ENCODE measurements at places on chromosomes 1 and 21.

- DNase-seq, result no peak
Observed at GRCh38 chr1:188426561-188426960, 1597.8 kb downstream of the PLA2G4A start.

GRCh38 chr1:111690306-111690617 is 48.9 kb downstream of the INKA2 start:
- no peak for DNase-seq

- no peak for DNase-seq
Observed at GRCh38 chr1:181992072-181992471, 69.4 kb downstream of the ZNF648 start.

GRCh38 chr1:60071296-60071695 is 2.3 kb downstream of the C1orf87 start:
- DNase-seq, result no peak

- DNase-seq, result no peak
Observed at GRCh38 chr1:212021563-212021962, 13.8 kb downstream of the INTS7 start.

GRCh38 chr1:246794048-246794827 is 70.0 kb downstream of the SCCPDH start:
- DNase-seq, result no peak

- no peak for DNase-seq
Observed at GRCh38 chr21:42384156-42384945, 11.5 kb downstream of the TMPRSS3 start.

DNA sequence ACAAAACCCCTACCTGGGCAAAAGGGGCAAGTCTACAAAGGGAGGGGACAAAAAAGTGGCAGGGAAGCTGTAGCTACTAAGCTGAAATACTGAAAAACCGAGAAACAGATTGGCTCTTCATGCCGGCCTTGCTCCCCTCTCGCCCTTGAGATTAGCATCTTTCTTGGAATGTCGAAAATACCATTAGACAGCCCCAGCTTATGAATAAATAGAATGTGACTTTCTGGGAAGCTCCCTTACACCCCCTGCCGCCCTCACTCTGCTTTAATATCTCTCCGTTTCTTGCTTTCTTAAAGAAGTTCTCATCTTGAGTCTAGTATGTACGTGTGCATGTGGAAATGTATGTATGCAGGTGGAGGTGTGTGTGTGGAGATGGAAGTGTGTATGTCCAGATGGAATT is 14.1 kb downstream of the TRAF3IP3 start:
- DNase-seq, result no peak

- no peak for DNase-seq
Observed at GRCh38 chr21:25280061-25280460, 327.2 kb downstream of the MRPL39 start.

DNA sequence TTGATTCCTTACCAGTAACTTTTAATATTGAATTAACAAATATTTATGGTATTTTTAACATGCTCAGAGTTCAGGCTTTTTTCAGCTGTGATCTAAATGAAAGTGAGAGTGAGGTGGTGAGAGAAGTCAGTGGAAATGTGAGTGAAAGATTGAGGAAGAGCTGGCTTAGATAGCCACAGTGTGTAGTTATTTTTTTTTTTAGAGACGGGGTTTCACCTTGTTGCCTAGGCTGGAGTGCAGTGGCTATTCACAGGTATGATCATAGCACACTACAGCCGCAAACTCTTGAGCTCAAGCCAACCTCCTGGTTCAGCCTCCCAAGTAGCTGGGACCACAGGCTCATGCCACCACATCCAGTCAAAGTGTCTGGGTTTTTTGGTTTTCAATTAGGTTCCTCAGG is 10.9 kb downstream of the RNF11 start:
- no peak for DNase-seq

DNA sequence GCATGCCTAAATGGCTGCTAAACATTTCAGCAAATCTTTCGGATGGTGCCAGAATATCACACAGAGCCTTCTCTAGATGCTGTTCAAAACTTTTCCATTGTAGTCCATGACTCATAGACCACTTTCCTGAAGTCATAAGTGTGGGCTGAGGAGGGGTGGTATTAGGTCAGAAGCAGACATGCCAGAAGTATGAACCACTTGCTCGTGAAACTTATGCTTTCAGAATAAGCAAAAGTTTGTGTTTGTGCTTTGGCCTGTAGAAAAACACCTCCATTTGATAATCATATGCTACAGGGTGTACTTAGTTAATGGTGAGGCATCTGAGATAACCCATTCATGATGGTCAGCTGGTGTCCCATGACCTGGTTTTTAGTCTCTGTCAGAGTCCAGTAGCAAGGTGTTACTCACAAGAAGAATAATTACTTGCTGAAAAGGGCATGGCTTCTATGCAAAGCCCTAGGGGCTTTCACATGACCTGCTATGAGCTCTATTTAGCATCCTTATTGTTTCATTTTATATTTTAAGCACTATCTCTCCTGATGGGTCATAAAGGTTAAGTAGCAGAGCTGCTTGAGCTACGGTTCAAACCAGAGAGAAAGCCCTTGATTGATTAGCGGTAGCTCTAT is 183.1 kb upstream of the IVNS1ABP start:
- no peak for DNase-seq

DNA sequence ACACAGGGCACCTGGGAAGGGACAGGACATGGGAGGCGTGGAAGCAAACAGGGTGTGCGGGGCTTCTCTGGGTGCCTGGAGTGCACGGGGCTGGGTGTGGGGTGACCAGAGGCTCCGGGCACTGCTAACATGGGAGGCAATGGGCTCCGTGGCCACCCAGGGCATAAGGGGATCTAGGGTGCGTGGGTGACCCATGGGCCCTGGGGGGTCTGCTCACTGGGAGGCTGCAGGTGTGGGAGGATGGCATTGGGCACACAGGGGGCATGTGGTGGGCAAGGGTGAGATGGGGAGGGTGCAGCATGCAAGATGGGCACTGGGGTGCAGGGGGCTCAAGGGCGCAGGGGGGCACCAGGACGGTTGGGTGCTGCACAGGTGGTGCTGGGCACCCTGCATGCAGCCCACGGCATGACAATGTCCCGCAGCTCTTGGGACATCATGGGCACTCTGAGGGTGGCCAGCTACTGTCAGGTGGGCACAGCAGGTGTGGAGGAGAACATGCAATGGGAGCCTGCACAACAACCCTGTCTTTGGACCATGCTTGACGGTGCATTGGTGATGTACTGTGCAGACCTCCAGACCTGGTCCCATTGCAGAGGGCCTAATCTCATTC is 15.1 kb downstream of the TRIM11 start:
- no peak for DNase-seq

DNA sequence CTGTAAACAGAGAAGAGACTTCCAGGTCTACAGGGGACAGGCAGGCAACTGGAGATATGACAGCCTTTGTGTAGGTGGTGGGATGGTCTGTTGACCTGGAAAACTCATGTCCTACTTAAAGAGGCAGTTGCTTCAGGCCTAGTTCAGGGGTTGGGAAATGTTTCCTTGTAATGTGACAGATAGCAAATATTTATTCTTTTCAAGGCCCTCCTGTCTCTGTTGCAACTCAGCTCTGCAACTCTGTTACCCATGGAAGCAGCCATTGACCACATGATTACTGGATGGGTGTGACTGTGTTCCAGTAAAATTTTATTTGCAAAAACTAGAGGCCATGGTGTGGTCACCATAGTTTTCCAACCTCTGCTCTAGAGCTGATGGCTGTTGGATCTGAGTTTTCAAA is 341.9 kb downstream of the PTBP2 start:
- no peak for DNase-seq

DNA sequence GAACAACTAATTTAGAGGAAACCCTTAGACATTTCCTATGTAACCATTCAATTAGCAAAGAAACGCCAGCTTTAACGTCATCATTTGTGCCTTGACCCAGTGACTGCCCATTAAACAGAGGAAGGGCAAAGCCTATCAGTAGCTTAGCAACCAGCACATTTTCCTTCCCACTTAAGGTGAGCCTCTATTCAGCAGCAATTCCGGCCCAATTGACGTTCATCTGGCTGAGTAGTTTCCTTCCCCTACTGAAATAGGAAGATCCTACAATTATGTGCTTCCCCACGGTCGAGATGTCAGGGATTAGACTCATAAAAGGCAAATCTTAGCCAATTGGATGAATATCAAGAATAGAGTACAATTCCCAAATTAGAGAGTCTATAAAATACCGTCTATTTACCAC is 482.1 kb upstream of the ADAMTS5 start:
- no peak for DNase-seq
